ENCODE measurements at places on chromosomes 13 and 19. TPM values are rescaled to one million over a fixed set of nuclear protein-coding genes. Genes with fewer than 3 reads are reported as not detected.

DNA sequence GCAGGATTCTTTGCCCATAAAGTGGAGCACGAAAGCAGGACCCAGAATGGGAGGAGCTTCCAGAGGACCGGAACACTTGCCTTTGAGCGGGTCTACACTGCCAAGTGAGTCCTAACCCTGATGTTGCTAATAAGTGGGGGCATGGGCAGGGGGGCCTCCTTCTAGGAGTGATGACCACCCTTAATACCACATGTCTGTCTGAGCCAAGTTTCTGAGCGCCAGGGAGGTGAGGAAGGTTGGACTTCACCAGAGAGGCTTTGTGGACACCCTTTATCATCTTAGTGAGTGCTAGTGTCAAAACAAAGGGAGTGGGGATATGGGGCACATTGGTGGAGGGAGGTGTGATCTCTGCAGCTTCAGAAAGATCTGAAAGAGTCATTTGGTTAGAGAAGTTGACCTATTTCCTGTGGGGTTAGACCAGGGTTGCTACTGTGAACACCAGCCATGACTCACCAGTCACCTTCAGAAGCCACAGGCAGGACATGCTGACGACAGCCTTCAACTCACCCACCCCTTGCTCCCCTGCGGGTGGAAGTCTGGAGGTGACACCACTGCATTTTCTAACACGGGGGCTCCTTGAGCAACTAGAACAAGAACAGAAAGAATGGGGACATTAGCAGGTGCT is 8.8 kb downstream of the ALOX5AP start:
- H3K4me3 ChIP-seq = peak overlapping the region; percentile 28
- peaks cover 54% of the 10 kb centered on the region for H3K4me1 ChIP-seq
- no peaks in the 10 kb centered on the region for H3K36me3 ChIP-seq
- H3K27ac ChIP-seq = peak overlapping the region; percentile 72

DNA sequence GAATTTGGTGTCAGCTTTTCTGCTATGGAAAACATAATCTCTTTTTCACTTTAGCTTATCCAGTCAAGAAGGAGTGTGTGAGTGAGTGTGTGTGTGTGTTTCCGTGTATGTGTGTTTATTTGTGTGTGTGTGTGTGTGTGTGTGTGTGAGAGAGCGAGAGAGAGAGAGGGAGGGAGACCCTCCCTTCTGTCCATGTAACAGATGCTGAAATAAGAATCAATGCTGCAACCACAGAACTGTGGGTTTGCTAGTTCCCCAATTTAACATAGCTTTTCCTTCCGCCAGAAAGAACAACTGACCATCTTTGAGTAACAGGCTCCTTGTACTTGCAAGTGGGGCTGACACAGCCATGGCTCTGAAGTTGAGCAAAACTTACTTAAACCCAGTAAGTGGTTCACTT is 5.2 kb downstream of the LCP1 start:
- H3K36me3 ChIP-seq = peaks cover 13% of the 10 kb centered on the region
- no peak for DNase-seq

GRCh38 chr19:17841810-17842662 is 5.7 kb downstream of the JAK3 start:
- peak overlapping the region; percentile 93 for H3K4me3 ChIP-seq
- peak; percentile 96 for DNase-seq

GRCh38 chr13:36954542-36954941 is 34.5 kb upstream of the SMAD9 start:
- H3K4me1 ChIP-seq = no peaks in the 10 kb centered on the region
- no peak for DNase-seq
- no peak overlapping the region for H3K27ac ChIP-seq
- H3K4me3 ChIP-seq = no peak overlapping the region
- 0 out of 2 replicates have a peak, but pooled peaks cover 14% of the 10 kb centered on the region for H3K36me3 ChIP-seq

DNA sequence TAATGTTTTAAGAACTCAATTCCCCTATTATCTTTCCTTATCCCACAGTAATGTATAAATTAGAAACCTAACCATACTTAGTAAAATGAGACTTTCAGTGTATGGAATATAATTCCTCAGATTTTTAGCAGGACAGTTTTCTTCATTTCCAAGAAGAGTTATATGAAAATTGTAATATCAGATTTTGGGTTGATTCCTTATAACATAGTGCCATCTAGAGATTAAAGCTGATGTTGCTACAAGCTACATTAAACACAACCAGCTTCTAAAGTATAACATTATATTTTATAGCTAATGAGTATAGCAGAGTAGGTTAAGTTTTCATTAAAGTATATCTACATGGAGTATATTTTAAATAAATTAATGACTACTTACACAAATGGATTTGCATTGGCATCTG is 99.7 kb upstream of the MIR17HG start:
- no peaks in the 10 kb centered on the region for H3K36me3 ChIP-seq
- no peaks in the 10 kb centered on the region for H3K4me1 ChIP-seq
- no peaks in the 10 kb centered on the region for H3K27me3 ChIP-seq
- DNase-seq = no peak
- H3K27ac ChIP-seq = no peak overlapping the region
- H3K4me3 ChIP-seq = no peak overlapping the region

- no peaks in the 10 kb centered on the region for H3K4me1 ChIP-seq
- H3K36me3 ChIP-seq = no peaks in the 10 kb centered on the region
- peaks cover 62% of the 10 kb centered on the region for H3K27me3 ChIP-seq
Observed at GRCh38 chr19:31515931-31516330, 166.7 kb upstream of the TSHZ3 start.

DNA sequence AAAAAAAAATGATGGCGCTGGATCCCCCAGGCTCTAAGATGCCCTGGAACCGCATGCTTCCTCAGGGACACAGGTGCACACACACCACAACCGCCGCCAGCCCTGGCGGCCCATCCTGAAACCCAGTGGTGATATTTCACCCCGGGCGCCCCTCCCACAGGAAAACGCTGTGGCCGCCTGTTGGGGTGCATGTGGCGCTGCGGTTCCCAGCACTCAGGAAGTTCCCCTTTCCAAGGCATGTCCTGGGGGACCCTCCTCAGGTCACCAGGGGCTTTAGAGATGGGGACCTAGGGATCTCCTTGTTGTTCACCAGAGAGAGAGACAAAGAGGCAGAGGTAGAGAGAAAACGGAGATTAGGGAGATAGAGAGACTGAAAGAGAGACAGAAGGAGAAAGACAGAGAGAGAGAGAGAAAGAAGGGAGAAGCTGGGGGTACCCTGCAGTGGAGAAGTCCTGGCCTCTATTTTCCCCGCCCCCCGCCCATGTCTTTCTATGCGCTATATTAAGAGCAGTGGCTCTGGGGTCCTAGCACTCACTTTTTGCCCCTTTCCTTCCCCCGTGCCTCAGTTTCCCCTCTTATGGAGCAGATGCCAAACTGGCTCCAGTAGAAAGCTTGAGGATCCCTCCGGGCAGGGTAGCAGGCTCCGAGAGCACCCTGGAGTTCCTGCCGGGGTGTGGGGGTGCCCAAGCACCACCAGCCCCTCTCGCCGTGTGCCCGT is 2.3 kb downstream of the ADGRE2 start:
- no peaks in the 10 kb centered on the region for H3K27me3 ChIP-seq
- no peak overlapping the region for H3K27ac ChIP-seq
- no peak for DNase-seq
- no peaks in the 10 kb centered on the region for H3K4me1 ChIP-seq
- H3K4me3 ChIP-seq = peak overlapping the region; percentile 65

GRCh38 chr19:10861103-10861651 is 10.2 kb upstream of the CARM1 start:
- no peaks in the 10 kb centered on the region for H3K36me3 ChIP-seq
- no peak overlapping the region for H3K27ac ChIP-seq
- no peaks in the 10 kb centered on the region for H3K27me3 ChIP-seq
- DNase-seq = peak; percentile 38
- H3K4me1 ChIP-seq = peaks cover 10% of the 10 kb centered on the region
- no peak overlapping the region for H3K4me3 ChIP-seq

DNA sequence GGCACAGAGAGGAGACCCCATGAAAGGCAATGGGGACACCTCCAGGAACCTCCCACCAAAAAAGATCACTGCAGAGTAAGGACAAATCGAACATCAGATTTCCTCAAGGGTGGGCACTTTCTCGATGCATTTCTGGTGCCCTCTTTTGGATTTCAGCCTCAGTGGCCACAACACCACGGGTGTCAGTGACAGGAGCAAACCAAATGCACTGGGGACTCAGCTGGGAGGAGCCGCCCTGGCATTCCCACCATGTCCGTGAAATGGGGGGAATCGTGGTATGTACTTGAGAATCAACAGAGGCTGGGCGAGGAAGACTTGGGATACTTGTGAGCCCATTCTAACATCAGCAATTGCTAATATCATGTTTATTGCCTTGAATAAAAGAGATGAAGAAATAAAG is 16.3 kb downstream of the FAM187B start:
- no peak for DNase-seq
- H3K4me3 ChIP-seq = no peak overlapping the region
- H3K27me3 ChIP-seq = no peaks in the 10 kb centered on the region
- H3K27ac ChIP-seq = no peak overlapping the region

DNA sequence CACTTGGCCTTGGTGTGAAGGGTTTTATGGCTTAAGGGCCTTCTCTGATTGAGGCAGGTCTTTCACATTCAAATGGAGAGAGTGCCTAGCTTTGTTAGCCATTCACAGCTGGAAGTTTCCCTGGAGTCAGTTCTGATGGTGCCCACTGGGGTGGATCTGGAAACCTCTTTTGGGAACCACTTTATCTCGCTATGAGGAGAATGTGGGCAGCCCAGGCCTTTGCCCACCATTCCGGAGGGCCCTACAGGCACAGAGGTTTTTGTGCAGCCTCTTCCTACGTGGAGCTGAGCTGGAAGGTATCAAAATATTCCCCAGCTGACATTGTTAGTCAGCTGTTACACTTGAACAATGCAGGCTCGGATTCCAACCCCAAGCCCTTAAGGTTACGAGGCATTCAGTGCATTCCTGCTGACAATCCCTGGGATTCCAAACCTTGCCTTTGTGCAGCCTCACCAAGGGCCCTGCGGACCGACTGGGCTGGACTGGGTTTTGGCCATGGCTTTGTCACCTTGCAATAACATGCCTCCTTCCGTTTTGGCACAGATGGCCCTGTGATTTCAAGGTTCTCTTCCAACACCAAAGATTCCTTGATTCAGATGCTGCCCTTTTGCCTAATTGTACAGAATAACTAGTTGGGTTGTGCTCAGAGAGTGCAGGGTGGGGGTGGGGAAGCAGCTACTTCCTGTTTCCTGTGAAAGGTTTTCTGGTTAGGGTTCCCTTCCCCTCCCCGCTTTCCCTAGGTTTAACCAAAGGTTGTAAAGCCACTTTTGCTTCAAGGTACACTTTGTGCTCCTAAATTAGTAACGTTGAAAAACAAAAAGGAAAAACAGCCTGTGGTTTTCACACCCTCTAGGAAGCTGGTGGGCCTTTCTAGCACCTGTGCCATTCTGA is 27.0 kb downstream of the SAE1 start:
- peaks cover 55% of the 10 kb centered on the region for H3K4me1 ChIP-seq
- peaks cover 42% of the 10 kb centered on the region for H3K36me3 ChIP-seq
- H3K27me3 ChIP-seq = no peaks in the 10 kb centered on the region
- no peak overlapping the region for H3K4me3 ChIP-seq
- H3K27ac ChIP-seq = peak overlapping the region; percentile 78

DNA sequence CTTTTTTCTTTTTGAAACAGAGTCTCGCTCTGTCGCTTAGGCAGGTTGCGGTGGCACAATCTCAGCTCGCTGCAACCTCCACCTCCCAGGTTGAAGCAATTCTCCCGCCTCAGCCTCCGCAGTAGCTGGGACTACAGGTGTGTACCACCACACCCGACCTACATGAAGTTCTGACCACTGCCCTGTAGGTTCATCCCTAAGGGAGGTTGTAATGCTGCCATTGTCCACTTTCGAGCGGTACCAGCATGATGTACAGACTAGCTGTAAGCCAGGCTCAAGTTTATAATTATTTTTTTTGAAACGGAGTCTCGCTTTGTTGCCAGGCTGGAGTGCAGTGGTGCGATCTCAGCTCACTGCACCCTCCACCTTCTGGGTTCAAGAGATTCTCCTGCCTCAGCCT is 11.6 kb upstream of the COX7A1 start:
- no peak for DNase-seq
- H3K27me3 ChIP-seq = no peaks in the 10 kb centered on the region
- no peak overlapping the region for H3K27ac ChIP-seq
- 0 out of 2 replicates have a peak, but pooled peaks cover 5% of the 10 kb centered on the region for H3K36me3 ChIP-seq
- no peak overlapping the region for H3K4me3 ChIP-seq
- no peaks in the 10 kb centered on the region for H3K4me1 ChIP-seq

DNA sequence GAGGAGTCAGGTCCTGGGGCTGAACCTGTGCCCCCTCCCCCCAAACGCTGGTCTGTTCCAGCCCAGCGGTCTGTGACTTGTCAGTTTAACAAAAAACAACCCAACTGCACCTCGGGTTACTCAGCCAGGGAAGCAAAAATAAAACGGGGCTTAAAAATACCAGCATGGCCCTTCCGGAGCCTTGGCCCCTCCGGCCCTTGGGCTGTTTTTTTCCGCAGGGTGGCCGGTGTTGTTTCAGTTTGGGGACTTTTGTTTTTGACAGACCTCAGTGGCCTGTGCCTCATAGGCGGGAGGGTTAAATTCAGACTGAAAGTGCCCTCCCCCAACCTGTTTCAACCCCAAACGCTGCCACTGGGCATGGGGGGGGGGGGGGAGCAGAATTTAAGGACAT is 4.0 kb downstream of the TCF3 start:
- H3K36me3 ChIP-seq = no peaks in the 10 kb centered on the region
- peaks cover 6% of the 10 kb centered on the region for H3K4me1 ChIP-seq
- no peak overlapping the region for H3K4me3 ChIP-seq

DNA sequence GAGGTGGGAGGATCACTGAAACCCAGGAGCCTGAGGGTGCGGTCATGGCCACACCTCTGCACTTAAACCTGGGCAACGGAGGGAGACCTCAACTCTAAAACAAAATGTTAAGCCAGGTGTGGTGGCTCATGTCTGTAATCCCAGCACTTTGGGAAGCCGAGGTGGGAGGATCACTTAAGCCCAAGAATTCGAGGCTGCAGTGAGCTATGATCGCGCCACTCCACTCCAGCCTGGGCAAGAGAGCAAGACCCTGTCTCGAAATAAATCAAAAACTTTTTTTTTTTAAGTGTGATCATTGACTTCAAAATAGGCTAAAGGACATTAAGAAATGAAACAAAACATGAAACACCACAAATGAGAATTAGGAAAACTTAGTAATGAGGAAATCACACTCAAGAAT is 16.3 kb upstream of the ADPRHL1 start:
- H3K27me3 ChIP-seq = no peaks in the 10 kb centered on the region
- H3K27ac ChIP-seq = no peak overlapping the region
- H3K4me3 ChIP-seq = no peak overlapping the region
- no peak for DNase-seq
- H3K36me3 ChIP-seq = 0 out of 2 replicates have a peak, but pooled peaks cover 13% of the 10 kb centered on the region
- H3K4me1 ChIP-seq = no peaks in the 10 kb centered on the region

CLDND2 gene
- total RNA-seq = 4.5 TPM

NLRP9 gene
- not detected for total RNA-seq

SNRNP70 gene
- total RNA-seq = 199 TPM

PRODH2 gene
- not detected for total RNA-seq

LRCH1 gene
- total RNA-seq = 10.5 TPM

KL gene
- 1.4 TPM for total RNA-seq

ATP4A gene
- total RNA-seq = not detected

ARHGAP35 gene
- total RNA-seq = 104 TPM

ELSPBP1 gene
- not detected for total RNA-seq

DCAF15 gene
- total RNA-seq = 31.7 TPM

GDF15 gene
- 17.2 TPM for total RNA-seq

ZNF536 gene
- not detected for total RNA-seq

ICAM1 gene
- total RNA-seq = 23.8 TPM

CEACAM21 gene
- not detected for total RNA-seq

ZNF560 gene
- 2.4 TPM for total RNA-seq

PSG6 gene
- total RNA-seq = not detected

All from PC-9 (cell line).